CD4-positive, alpha-beta memory T cell (primary cell): ENCODE measurements at places on chromosomes 13 and 19. TPM values are rescaled to one million over a fixed set of nuclear protein-coding genes. Genes with fewer than 3 reads are reported as not detected.
A peak's percentile ranks its signal among the peaks of the same experiment; 100 is the strongest.

- no peak overlapping the region for H3K4me3 ChIP-seq
- H3K4me1 ChIP-seq: peaks cover 34% of the 10 kb centered on the region
- no peak overlapping the region for H3K27ac ChIP-seq
- no peak for DNase-seq
- no peaks in the 10 kb centered on the region for H3K36me3 ChIP-seq
Measured at GRCh38 chr13:97276862-97277269, 54.7 kb downstream of the MBNL2 start.

DNA sequence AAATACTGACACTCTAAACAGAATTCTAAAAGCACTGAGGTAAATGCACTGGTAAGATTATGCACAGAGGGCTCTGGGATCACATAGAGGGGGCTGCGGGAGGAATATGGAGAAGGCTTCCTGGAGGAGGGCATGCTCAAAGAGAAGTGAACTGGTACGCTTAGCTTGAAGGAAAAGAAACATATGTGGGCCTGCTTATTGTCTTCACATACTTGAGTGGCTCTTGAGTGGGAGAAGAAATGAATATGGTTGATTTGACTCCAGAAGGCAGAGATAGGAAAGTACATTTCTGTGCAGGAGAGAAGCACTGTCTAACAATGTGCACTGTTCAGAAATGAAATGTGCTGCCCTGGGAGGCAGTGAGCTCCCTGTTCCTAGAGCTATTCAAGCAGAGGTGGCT is 91.1 kb downstream of the KL start:
- H3K27me3 ChIP-seq: no peaks in the 10 kb centered on the region
- no peaks in the 10 kb centered on the region for H3K4me1 ChIP-seq
- no peak overlapping the region for H3K27ac ChIP-seq

DNA sequence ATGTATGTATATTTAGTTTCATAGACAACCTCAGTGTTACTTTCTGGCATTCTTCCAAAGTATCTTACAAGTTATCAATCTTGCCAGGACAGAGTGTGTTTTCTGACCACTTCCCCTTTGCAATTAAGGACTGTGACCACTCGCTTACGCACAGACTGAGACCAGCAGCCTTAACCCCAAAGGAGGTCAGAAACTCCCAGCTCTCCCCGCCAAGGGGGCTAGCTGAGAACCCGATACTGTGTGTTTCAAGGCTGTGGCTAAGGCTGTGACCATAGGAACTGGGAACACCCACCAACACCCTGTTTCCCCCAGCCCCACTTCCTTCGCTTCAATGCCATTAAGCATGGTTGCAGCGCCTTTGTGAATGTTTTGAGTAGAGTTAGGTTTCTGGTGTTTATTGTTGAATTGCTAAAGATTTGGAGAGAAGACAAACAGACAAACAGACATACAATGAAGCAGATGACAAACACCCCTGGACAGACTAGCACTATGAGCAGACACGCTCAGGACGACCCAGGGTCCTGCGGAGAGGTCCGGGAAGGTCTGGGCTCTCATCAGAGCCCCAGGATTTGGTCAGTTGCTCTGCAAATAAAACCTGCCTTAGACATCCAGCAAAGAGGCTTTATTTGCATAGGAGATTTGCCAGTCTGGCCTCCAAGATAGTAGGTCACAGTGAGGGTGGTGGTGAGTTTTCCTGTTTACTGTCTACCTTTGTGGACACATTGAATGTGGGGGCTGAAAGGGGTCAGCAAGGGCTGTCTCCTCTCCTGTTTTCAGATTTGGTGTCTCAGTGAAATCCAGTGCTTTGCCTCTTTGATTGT is 25.0 kb upstream of the TNFSF11 start:
- no peaks in the 10 kb centered on the region for H3K27me3 ChIP-seq
- no peaks in the 10 kb centered on the region for H3K36me3 ChIP-seq
- H3K27ac ChIP-seq: no peak overlapping the region
- no peaks in the 10 kb centered on the region for H3K4me1 ChIP-seq

GRCh38 chr13:93227878-93228642 is 1.5 kb downstream of the GPC6 start:
- no peaks in the 10 kb centered on the region for H3K27me3 ChIP-seq
- no peaks in the 10 kb centered on the region for H3K4me1 ChIP-seq
- DNase-seq: no peak
- no peak overlapping the region for H3K4me3 ChIP-seq
- no peak overlapping the region for H3K27ac ChIP-seq

DNA sequence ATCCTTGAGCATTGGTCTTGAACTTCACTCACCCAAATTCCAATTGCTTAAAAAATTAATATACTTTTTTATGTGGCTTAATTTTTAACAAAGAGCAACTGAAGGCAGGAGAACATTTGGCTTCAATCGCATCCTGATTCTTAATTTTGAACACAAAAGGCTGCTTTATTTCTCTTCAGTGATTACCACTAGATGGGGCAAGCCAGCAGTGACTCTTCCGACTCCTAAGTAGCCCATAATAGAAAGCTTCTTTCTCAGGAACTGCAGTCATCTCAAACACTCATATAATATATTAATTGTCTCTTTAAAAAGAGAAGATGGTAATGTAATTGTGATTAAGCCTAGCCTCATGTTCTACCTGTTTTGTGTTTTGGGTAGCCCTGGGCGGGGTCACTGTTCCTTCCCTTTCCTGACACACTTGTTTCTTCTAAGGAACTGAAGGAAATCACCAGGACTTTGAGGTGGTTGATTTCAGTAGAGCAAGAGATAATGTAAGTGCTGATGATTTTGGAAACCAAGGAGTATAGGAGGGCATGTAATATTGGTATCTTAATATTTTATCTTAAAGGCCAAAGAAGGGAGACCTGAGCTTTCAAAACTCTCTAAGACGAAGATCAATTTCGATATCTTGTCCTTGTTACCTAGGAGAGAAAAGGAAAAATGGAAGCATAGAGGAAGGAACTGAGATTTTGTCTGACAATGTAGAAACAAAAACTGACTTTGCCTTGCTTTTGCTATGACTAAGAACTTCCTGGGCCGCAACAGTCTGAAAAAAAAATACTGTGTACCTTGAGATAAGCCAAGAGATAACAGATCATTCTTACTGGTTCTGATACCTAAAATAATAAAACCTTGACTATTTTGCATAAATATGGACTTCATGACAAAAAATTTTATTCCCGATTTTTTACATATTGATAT is 73.1 kb downstream of the TNFSF13B start:
- peak overlapping the region; percentile 15 for H3K27ac ChIP-seq
- no peaks in the 10 kb centered on the region for H3K27me3 ChIP-seq
- H3K4me1 ChIP-seq: peaks cover 56% of the 10 kb centered on the region
- peak; percentile 68 for DNase-seq
- no peaks in the 10 kb centered on the region for H3K36me3 ChIP-seq

- no peak overlapping the region for H3K4me3 ChIP-seq
- no peaks in the 10 kb centered on the region for H3K36me3 ChIP-seq
- H3K27ac ChIP-seq: no peak overlapping the region
- no peaks in the 10 kb centered on the region for H3K4me1 ChIP-seq
- no peaks in the 10 kb centered on the region for H3K27me3 ChIP-seq
Measured at GRCh38 chr13:20924758-20925394, 22.3 kb upstream of the XPO4 start.

- H3K4me1 ChIP-seq: no peaks in the 10 kb centered on the region
- H3K36me3 ChIP-seq: no peaks in the 10 kb centered on the region
- DNase-seq: no peak
- no peaks in the 10 kb centered on the region for H3K27me3 ChIP-seq
Measured at GRCh38 chr13:81760316-81760715, 1419.4 kb upstream of the SPRY2 start.

GRCh38 chr13:28579322-28579721 is 79.6 kb upstream of the POMP start:
- no peak overlapping the region for H3K4me3 ChIP-seq
- H3K27me3 ChIP-seq: no peaks in the 10 kb centered on the region
- no peaks in the 10 kb centered on the region for H3K4me1 ChIP-seq
- H3K36me3 ChIP-seq: no peaks in the 10 kb centered on the region
- no peak for DNase-seq

- H3K4me1 ChIP-seq: peaks cover 23% of the 10 kb centered on the region
- no peaks in the 10 kb centered on the region for H3K36me3 ChIP-seq
- DNase-seq: no peak
- H3K27me3 ChIP-seq: peaks cover 33% of the 10 kb centered on the region
- H3K27ac ChIP-seq: no peak overlapping the region
Measured at GRCh38 chr19:41998246-41999020, 4.4 kb upstream of the ATP1A3 start.

GRCh38 chr13:42075517-42075916 is 27.1 kb downstream of the DGKH start:
- H3K27me3 ChIP-seq: no peaks in the 10 kb centered on the region
- H3K4me1 ChIP-seq: peaks cover 12% of the 10 kb centered on the region
- no peak overlapping the region for H3K4me3 ChIP-seq
- no peaks in the 10 kb centered on the region for H3K36me3 ChIP-seq
- H3K27ac ChIP-seq: no peak overlapping the region

- H3K4me1 ChIP-seq: no peaks in the 10 kb centered on the region
- H3K4me3 ChIP-seq: no peak overlapping the region
- H3K27me3 ChIP-seq: no peaks in the 10 kb centered on the region
- no peaks in the 10 kb centered on the region for H3K36me3 ChIP-seq
- DNase-seq: no peak
Measured at GRCh38 chr13:93499991-93500390, 273.4 kb downstream of the GPC6 start.

GRCh38 chr13:97307882-97308624 is 85.9 kb downstream of the MBNL2 start:
- no peak overlapping the region for H3K27ac ChIP-seq
- no peaks in the 10 kb centered on the region for H3K27me3 ChIP-seq
- no peak overlapping the region for H3K4me3 ChIP-seq

- DNase-seq: peak; percentile 15
- no peaks in the 10 kb centered on the region for H3K27me3 ChIP-seq
- no peaks in the 10 kb centered on the region for H3K36me3 ChIP-seq
- no peak overlapping the region for H3K4me3 ChIP-seq
Measured at GRCh38 chr13:74080762-74081161, 53.4 kb downstream of the KLF12 start.

DNA sequence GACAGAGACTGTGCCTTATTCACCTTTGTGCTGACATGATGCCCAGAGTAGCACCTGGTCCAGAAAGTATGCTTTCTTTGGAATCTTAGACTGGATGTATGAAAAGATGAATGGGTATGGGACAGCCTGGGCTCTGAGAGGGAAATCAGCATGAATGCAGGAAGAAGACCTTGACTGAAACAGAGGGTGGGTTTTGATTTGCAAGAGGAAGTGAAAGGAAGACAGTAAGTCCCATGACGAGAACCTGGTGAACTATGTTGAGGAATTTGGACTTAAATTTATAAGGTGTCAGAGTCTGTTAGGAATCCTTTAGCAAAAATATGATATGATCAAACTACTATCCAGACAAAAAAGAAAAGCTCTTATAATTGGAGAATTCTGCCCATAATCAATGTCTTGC is 301.9 kb downstream of the SPRY2 start:
- no peaks in the 10 kb centered on the region for H3K27me3 ChIP-seq
- H3K27ac ChIP-seq: no peak overlapping the region
- no peak for DNase-seq
- no peaks in the 10 kb centered on the region for H3K4me1 ChIP-seq
- H3K36me3 ChIP-seq: no peaks in the 10 kb centered on the region
- no peak overlapping the region for H3K4me3 ChIP-seq

- no peaks in the 10 kb centered on the region for H3K4me1 ChIP-seq
- no peaks in the 10 kb centered on the region for H3K27me3 ChIP-seq
- no peak overlapping the region for H3K4me3 ChIP-seq
- DNase-seq: no peak
Measured at GRCh38 chr19:14758816-14759215, 19.5 kb downstream of the ADGRE2 start.

GRCh38 chr19:47560999-47561398 is 11.9 kb downstream of the ZNF541 start:
- H3K4me3 ChIP-seq: no peak overlapping the region
- no peak overlapping the region for H3K27ac ChIP-seq
- H3K4me1 ChIP-seq: no peaks in the 10 kb centered on the region
- H3K36me3 ChIP-seq: no peaks in the 10 kb centered on the region
- DNase-seq: no peak

GRCh38 chr13:42702716-42703115 is 78.7 kb upstream of the FAM216B start:
- H3K4me1 ChIP-seq: no peaks in the 10 kb centered on the region
- no peaks in the 10 kb centered on the region for H3K36me3 ChIP-seq
- no peak for DNase-seq
- H3K27ac ChIP-seq: no peak overlapping the region
- no peak overlapping the region for H3K4me3 ChIP-seq
- no peaks in the 10 kb centered on the region for H3K27me3 ChIP-seq

GRCh38 chr13:71922194-71922593 is 55.2 kb upstream of the DACH1 start:
- no peaks in the 10 kb centered on the region for H3K4me1 ChIP-seq
- no peak overlapping the region for H3K4me3 ChIP-seq
- no peaks in the 10 kb centered on the region for H3K36me3 ChIP-seq

DNA sequence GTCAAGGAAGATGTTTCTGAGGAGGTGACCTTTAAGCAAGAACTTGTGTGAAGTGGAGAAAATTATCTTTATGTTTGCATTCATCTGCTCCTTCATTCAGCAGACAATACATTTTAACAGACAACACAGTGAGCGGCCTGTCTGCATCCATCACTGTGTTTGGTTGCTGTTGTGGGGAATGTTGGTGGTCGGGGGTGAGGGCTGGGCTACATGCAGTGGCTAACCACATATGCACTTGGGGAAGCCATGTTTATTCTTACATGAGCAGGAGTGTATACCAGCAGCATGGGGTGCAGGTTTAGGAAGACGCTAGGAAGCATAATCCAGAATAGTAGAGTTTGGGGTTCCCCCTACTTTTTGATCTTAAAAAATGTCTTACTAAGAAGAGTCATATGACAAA is 66.4 kb downstream of the DHRS12 start:
- peaks cover 5% of the 10 kb centered on the region for H3K36me3 ChIP-seq
- H3K4me1 ChIP-seq: no peaks in the 10 kb centered on the region
- no peak overlapping the region for H3K27ac ChIP-seq
- no peak overlapping the region for H3K4me3 ChIP-seq

- H3K4me1 ChIP-seq: peaks cover 59% of the 10 kb centered on the region
- no peak overlapping the region for H3K27ac ChIP-seq
- H3K4me3 ChIP-seq: no peak overlapping the region
- H3K27me3 ChIP-seq: no peaks in the 10 kb centered on the region
- no peak for DNase-seq
Measured at GRCh38 chr19:1264801-1265614, 4.1 kb upstream of the CIRBP start.

DNA sequence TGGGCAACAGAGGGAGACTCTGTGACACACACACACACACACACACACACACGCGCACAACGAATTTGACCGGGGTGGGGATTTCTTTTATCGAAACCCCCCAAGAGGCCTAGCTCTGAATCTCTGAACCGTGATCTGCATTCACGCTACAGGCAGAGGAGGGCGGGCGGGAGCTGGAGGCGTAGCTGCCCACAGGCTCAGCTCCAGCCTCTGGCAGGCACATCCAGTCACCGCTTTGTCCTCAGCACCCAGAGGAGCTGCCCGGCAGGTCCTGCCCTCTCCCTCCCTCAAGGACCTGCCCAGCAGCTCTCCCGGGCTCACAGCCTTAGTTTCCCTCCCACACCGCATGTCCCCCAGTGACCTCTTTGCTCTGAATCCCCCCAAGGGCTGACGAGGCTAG is 20.0 kb downstream of the CILP2 start:
- H3K27me3 ChIP-seq: no peaks in the 10 kb centered on the region
- no peak overlapping the region for H3K4me3 ChIP-seq
- no peak for DNase-seq
- H3K4me1 ChIP-seq: peaks cover 20% of the 10 kb centered on the region

VSTM2B gene
- total RNA-seq: not detected

KANK2 gene
- total RNA-seq: 0.39 TPM

ZNF580 gene
- 105 TPM for total RNA-seq

PPP2R1A gene
- 166 TPM for total RNA-seq

GPC6 gene
- total RNA-seq: not detected

ZNF470 gene
- 4.9 TPM for total RNA-seq

LSR gene
- total RNA-seq: 45.8 TPM

NXNL1 gene
- not detected for total RNA-seq
